ENCODE measurements at places on chromosomes 2 and 18. TPM values are rescaled to one million over a fixed set of nuclear protein-coding genes. Genes with fewer than 3 reads are reported as not detected.

The GATA6 gene
- 0.09 TPM for total RNA-seq

The SH3BP4 gene
- total RNA-seq = 39.4 TPM

The GALNT3 gene
- total RNA-seq = 22.6 TPM

The FOXD4L1 gene
- not detected for total RNA-seq

The AQP12A gene
- not detected for total RNA-seq

The TAF1B gene
- 25.8 TPM for total RNA-seq

The DAPL1 gene
- not detected for total RNA-seq

- no peak for DNase-seq
Measured at GRCh38 chr2:173898178-173898668, 67.0 kb downstream of the SP3 start.

DNA sequence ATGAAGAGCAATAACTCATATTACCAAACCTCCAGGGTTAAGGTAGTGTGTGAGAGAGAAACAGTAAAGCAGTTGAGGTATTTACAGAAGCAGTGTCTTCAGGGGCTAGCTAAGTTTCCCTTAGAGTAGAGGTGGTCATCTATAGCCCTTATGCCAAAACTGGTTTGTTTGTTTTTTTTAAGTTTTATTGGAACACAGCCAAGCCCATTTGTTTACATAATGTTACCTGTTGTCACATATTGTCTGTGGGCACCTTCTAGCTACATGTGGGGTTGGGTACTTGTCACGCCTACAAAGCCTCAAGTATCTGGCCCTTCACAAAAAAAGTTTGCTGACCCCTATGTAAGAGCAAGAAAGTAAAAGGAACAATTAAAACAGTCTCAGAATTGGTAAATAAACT lies 39.4 kb downstream of the ACTR2 start:
- no peak for DNase-seq

DNA sequence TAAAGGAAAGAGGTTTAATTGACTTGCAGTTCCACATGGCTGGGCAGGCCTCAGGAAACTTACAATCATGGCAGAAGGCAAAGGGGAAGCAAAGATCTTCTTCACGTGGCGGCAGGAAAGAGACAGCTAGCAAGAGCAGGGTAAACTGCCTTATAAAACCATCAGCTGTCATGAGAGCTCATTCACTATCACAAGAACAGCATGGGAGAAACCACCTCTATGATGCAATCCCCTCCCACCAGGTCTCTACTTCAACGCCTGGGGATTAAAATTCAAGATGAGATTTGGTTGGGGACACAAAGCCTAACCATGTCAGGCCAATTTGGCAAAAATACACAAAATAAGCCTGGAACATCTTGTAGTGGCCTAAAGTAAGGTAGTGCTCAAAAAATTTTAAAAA lies 152.6 kb downstream of the COL6A3 start:
- DNase-seq = no peak

GRCh38 chr18:29188760-29189159 lies 1011.8 kb upstream of the CDH2 start:
- DNase-seq = no peak

DNA sequence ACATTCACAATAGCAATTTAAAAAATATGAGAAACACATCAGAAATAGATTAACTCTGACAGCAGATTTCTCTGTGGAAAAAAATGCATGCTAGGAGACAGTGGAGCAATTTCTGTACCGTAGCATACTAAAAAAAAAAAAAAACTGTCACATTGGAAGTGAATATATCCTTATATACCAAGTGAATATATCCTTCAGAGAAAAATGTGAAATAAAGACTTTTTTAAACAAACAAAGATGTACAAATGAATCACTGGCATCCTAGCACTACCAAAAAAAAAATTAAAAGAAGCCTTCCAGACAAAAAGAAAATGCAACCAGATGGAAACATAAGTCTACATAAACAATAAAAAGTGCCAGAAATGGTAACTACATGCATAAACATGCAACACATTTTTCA lies 169.4 kb downstream of the NBAS start:
- no peak for DNase-seq

GRCh38 chr2:190379249-190379964 lies 28.7 kb upstream of the MFSD6 start:
- no peak for DNase-seq
